SJCRH30 (cell line): ENCODE measurements at places on chromosomes 5 and 9.

- DNase-seq: no peak
Measured at GRCh38 chr5:66041627-66042026, 102.5 kb upstream of the SREK1 start.

- no peak for DNase-seq
Measured at GRCh38 chr5:115487756-115488155, 56.8 kb downstream of the FEM1C start.

GRCh38 chr5:96984506-96985192 lies 48.8 kb downstream of the LNPEP start:
- no peak for DNase-seq

DNA sequence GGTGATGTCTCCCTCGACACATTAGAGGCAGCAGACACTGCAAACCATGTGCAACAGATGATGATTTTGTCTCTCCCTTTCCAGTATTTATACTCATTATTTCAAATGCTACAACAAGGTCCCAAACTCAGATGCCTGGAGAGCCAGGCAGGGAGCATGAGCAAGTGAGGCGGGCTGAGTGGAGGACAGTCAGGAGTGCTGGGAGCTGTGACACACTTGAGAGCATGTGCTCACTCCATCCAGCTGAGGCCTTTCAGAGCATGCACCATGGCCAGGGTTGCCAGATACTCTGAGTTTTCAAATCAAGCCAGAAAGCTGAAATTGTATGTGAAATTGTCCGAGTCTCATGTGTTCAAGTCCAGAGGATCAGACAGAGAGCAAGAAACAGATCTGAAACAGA lies 55.8 kb upstream of the SLC2A8 start:
- DNase-seq: no peak

DNA sequence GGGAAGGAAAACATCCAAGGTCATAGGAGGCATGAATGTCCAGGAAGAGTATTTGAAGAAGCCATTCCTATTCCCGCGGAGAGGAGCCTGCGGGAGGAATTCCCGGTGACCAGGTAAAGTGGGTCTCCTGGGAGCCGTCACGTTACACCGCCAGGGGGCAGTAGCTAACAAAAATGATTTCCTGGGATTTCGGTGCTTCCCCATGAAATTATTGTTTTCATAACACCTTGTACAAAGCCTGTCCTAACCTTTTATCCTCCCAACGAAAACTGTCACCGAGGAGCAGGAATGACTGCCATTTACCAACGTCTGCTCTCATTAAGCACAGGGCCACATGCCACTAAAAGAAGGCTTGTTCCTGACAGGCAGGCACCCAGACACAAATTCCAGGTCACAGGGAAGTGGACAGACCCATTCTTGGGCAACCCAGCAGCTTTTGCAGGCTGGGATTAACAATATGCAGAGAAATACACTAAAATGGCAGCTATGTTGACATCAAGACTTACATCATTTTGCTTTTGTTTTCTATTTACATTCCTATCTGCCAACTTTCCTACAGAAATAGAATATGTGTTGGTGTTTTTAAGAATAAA lies 41.2 kb upstream of the CTSL start:
- DNase-seq: no peak

DNA sequence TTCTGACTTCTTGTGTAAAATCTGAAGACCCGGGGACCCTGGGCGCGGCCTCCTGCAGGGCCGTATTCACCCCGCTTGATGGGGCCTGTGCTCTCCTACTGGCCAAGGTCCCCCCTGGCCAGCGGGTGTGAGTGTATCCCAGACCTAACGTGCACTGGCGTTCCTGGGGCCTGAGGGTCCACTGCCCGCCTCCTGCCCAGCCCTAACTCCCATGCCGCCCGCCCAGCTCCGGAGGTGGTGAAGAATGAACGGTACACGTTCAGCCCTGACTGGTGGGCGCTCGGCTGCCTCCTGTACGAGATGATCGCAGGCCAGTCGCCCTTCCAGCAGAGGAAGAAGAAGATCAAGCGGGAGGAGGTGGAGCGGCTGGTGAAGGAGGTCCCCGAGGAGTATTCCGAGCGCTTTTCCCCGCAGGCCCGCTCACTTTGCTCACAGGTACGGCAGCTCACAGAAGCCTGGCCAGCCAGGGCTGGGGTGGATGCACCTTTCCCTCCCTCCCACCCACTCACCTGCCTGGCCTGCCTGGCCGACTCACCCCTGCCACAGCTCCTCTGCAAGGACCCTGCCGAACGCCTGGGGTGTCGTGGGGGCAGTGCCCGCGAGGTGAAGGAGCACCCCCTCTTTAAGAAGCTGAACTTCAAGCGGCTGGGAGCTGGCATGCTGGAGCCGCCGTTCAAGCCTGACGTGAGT lies 9.5 kb downstream of the GRK6 start:
- DNase-seq: no peak

GRCh38 chr5:87277279-87277835 lies 9.7 kb downstream of the RASA1 start:
- no peak for DNase-seq

GRCh38 chr9:70385426-70385825 lies 29.0 kb downstream of the KLF9 start:
- no peak for DNase-seq

DNA sequence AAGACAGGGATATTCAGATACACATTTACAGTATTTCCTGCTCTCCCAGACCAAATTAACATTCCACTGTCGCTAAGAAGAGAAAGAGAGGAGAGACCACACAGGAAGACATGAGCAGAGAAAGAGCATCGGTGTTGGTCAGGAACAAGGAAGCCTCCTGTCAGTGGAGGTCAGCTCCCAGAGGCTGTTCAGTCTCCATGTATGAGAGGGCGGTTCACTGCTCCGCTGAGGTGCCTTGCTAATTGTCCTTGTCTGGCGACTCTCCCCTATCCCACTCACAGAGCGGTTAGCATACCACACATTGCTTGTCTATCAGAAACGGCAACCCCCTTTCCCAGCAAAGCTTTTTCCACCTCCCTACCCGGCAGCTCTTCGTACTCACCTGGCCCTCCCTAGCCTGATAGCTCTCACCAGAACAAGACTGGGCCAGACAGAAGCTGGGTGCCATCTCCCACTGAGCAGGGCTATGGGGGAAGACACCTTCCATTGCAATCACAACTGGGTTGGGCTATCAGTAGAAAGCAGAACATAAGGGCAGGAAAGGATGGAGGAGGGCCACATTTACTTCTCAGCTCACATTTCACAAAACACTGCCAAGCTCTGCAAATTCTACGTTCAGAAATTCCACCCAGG lies 58.6 kb upstream of the LMNB1 start:
- peak; percentile 45 for DNase-seq
